Stimulated activated CD4-positive, alpha-beta T cell treated with anti-CD3 and anti-CD28 coated beads, TNF-alpha, amount 100 ng/mL, for 4 hours (primary cell): ENCODE measurements at places on chromosomes 16 and 17.

- no peak for DNase-seq
These were observed 70.1 kb downstream of the KCNJ2 start for GRCh38 chr17:70239391-70239826.

GRCh38 chr17:77769215-77769614 lies 189.3 kb upstream of the TNRC6C start:
- no peak for DNase-seq

DNA sequence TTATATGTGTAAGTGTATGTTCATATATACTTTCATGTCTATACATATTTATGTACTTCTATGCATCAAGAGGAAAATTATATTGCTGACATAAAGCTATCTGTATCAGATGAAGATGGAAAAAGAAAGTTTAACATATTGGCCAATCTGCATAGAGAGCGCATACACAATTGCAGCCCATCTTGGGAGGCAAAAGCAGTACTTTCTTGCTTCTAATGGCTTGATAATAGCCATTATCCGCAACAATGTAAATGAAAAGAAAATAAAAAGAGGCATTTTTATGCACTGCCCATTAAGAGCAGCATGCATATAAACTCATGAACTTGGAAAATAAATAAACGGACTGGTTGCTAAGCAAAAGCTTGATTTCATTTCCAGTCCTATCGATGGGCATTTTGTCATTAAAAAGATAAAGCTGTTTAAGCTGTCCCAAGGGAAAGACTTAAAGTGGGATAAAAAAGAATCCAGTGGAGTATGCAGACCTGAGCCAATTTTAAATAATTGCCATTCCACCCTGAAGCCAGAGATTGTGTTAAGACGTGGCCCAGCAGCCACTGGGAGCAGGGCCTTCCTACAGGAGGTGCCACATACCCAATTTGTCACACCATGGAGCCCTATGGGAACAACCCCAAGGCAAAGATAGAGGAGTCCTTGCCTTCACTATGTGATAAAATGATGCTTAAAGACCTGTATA lies 183.6 kb upstream of the CDH11 start:
- no peak for DNase-seq

DNA sequence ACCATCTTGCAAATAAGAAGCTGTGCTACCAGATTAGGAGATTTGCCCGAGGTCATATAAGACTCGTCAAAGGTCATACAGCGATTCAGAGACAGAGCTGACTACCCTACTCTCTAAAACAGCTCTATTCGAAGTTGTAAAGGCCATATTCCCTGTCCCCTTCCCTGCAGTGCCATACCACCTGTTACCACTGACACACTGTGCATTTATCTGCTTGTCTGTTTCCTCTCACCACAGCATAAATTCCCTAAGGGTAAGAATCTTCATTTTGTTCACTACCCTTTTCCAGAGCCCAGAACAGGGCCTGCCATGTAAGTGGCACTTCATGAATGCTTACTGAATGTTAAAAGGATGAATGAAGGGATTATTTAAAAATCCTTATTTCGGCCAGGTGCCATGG lies 3.4 kb upstream of the KSR1 start:
- no peak for DNase-seq

GRCh38 chr16:70759666-70760065 lies 41.3 kb downstream of the VAC14 start:
- DNase-seq, result no peak

GRCh38 chr16:89864527-89864820 lies 8.9 kb upstream of the TCF25 start:
- no peak for DNase-seq

- no peak for DNase-seq
These were observed 21.5 kb downstream of the DCAF7 start for GRCh38 chr17:63571632-63572310.

DNA sequence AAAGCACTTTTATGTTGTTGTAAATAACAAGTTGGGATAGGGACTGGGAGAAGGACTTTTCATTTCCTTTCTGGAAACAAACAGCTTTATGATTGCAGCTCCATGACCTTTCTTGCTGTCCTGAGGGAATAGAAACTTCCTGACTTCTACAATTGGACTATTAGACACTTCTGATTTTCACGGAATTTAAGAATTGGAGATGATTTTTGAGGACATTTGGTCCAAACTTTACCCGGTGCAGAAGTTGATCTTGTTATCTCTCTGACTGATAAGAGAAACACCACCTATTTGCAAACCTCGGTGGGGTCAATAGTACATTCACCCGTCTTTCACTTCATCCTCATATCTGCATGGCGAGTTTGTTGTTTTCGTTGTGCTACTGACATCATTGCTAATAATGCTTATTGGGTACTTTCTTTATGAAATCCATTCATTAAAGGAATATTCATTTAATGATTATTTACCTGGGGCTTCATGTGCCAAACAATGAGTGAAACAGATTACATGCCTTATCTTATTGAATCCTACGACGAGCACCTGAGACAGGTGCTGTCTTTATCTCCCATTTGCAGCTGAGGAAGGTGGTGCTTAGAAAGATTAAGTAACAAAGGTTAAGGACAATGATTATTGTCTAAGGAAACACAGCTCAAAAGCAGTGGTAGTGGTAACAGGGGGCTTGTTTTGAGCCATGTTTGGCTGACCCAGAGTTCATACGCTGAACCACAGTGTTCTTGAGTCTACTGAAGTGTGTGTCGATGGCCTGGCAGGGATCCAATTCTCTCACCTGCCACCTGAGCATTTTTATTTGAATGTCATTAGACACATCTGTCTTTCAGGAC lies 176.9 kb upstream of the FAM20A start:
- no peak for DNase-seq

DNA sequence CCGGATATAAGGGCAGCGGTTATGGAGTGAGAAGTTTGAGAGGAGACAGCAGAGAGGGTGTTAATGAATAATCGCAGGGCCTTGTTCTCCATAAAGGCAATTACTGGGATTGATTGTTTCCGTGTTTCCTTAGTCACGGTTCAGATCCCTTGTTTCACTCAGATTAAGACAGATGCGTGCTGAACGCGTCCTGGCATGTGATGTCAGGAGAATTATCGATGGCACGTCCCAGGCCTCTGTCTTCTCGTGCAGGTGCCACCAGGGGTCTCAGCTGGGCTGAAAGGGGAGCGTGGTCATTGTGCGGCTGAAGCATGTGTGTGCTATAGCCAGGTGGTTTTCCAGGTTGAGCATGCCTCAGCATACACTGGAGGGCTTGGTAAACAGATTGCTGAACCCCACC lies 142.4 kb upstream of the NOL11 start:
- DNase-seq, result no peak

GRCh38 chr16:23258919-23259237 lies 43.2 kb upstream of the SCNN1B start:
- DNase-seq, result no peak

GRCh38 chr16:57304169-57305061 lies 19.9 kb upstream of the PLLP start:
- no peak for DNase-seq

DNA sequence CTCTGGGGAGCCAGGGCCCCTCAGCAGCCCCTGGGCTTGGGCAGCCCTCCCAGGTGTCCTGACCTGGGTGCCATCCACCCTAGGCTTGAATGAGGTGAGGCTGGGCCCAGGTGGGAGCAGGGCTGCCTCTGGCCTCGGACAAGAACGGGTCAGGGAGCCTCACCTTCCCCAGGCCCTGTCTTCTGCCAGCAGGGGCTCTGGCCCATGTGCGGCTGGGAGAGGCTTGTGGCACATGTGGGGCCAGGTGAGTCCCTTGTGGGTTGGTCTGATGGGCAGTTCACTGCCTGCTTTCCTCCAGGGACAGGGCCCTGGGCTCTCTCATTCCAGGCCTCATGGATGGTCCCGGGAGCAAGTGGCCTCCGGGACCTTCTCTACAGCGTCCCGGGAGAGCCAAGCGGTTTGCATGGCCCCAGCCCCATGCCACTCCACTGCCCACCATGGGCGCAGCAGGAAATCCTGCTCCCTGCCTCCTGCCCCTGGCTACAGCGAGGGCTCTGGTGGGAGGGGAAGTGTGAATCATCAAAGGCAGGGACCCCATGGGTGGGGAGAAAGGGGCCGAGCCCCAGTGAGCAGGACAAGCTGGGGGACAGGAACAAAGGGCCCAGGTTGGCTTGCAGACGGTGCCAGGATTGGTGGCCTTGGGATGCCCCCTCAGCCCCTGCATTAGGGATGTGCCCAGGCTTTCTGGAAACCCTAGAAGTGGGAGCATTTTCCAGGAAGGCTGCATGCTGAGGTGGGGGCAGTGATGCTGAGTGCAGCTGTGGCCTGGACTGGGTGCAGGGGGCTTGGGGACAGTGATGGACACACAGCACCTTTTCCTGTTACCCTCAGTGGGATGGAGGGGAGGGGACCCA lies 12.2 kb downstream of the VASN start:
- DNase-seq, result no peak

DNA sequence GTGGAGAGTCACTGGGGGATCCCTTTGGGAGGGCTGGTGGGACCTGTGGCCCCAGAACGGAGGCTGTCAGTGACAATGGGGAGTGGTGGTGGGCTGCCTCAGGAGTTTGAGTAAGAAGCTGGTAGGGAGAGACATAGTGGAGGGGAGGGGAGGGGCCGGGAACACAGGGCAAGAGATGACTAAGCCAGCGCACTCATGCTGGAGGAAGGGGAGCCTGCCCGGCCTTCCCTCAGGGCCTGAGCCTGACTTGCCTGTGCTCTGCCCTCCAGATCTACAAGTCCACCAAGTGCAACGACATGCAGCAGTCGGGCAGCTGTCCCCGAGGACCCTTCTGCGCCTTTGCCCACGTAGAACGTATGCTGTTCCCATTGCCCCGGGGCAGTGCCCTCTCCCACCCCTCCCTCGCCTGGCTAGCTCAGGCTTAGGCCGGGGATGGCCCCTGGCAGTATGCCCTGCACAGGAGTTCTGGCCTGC lies 29.3 kb downstream of the UNC13D start:
- no peak for DNase-seq

GRCh38 chr17:43831633-43832032 lies 1.3 kb downstream of the MPP3 start:
- no peak for DNase-seq

DNA sequence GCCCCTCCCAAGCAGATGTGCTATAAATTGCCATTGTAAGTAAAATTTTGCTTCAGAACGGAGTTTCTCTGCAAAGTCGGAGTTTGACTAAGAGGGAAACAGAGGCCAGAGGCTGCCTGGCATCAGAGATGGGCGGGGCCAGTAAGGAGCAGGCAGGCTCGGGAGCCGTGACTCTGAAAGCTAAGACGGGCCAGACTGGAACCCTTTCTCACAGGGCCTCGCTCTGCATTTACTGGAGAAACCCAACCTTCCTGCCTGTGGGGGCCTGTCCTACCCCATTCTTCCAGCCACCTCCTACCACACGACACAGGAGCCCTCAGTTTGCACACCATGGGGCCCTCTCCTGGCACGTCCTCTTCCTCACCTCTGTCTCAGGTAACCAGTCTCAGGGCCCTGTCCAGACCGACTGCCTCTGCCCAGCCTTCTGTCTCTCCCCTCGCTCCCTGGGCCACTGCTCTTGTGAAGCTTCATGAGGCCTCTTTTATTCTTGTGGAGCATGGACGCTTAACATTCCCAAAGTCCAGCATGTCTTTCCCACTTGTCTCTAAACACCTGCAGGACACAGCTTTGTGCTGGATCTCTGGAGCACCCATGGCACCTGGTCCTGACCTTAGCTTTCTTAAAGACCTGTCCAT lies 48.4 kb upstream of the ACSF3 start:
- DNase-seq, result no peak

DNA sequence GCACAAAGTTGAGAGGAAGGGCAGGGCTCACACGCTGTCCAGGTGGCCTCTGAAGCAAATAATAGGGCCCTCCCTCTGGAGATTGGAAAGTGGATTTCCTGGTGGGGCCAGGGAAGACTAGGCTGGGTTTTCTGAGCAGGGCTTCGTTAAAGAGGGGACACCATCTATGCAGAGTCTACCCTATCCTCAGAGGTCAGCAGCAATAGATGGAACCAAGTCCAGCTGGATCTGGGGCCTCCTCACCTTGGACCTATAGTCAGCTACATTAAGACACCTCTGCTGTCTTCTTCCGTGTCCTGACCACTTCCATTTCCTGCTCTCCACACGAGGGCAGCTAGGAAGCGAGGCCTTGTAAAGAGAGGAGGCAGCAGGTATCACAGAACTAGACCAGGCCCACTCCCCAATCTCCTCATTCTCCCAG lies 14.7 kb upstream of the ST6GALNAC1 start:
- no peak for DNase-seq

GRCh38 chr16:85667261-85667660 lies 21.5 kb downstream of the GINS2 start:
- DNase-seq, result no peak

- no peak for DNase-seq
These were observed 58.7 kb upstream of the DLX4 start for GRCh38 chr17:49910094-49910857.

DNA sequence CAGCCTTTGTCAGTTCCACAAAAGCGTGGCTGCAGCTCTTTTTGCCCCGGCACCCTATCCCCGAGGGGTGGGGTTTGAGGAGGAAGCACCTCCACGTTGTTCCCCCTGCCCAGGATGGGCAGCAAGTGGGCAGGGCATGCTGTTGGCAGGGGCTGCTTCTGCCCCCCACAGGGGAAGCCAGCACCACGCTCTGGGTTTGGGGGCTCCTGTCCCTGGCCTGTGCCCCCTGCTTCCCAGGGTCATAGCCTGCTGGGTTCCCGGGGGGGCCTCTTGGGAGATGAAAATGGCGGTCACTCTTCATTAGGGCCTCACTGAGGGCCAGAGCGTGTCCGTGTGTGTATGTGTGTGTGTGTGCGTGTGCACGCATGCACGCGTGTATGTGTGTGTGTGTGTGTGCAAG lies 22.8 kb downstream of the LASP1 start:
- DNase-seq, result no peak

- DNase-seq, result no peak
These were observed 179.8 kb downstream of the KATNIP start for GRCh38 chr16:27729516-27730304.

- no peak for DNase-seq
These were observed 10.0 kb upstream of the NOS2 start for GRCh38 chr17:27810211-27810901.

- no peak for DNase-seq
These were observed 15.8 kb downstream of the TMEM98 start for GRCh38 chr17:32943647-32944191.

DNA sequence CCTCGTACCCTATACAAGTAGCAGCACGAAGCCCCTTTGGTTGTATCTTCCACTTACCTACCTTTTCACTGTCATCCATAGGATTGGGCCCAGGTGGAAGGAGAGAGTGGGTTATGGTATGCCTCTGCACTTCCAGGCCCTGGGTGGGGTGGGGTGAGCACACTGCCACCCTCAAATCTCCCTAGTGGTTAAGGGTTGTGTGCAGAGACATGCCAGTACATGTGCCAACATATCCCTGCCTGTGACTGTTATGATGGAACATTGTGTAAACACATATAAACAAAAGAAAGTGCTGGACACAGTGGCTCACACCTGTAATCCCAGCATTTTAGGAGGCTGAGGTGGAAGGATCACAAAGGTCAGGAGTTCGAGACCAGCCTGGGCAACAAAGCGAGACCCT lies 11.1 kb downstream of the HROB start:
- no peak for DNase-seq

DNA sequence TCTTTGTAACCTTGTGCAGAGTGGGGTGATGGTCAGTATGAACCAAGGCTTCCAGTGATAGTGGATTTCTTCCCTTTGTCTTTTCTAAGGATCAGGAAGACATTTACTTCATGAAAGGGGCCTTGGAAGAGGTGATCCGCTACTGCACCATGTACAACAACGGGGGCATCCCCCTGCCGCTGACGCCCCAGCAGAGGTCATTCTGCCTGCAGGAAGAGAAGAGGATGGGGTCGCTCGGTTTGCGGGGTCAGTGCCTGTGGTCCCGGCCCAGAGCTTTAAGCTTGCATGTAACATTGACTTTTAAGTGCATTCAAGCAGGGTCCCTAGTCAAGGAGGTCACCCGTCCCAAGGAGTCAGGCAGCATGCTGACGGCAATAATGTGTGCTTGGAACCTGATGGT lies 56.0 kb downstream of the MEAK7 start:
- no peak for DNase-seq

GRCh38 chr17:19553036-19553435 lies 19.4 kb downstream of the SLC47A1 start:
- no peak for DNase-seq
